Activated CD4-positive, alpha-beta memory T cell treated with anti-CD3 and anti-CD28 coated beads, Interleukin-2, amount 10 ng/mL, durations not matched to agents 7 days and 5 days (primary cell): ENCODE measurements at places on chromosomes 1 and 21.

DNA sequence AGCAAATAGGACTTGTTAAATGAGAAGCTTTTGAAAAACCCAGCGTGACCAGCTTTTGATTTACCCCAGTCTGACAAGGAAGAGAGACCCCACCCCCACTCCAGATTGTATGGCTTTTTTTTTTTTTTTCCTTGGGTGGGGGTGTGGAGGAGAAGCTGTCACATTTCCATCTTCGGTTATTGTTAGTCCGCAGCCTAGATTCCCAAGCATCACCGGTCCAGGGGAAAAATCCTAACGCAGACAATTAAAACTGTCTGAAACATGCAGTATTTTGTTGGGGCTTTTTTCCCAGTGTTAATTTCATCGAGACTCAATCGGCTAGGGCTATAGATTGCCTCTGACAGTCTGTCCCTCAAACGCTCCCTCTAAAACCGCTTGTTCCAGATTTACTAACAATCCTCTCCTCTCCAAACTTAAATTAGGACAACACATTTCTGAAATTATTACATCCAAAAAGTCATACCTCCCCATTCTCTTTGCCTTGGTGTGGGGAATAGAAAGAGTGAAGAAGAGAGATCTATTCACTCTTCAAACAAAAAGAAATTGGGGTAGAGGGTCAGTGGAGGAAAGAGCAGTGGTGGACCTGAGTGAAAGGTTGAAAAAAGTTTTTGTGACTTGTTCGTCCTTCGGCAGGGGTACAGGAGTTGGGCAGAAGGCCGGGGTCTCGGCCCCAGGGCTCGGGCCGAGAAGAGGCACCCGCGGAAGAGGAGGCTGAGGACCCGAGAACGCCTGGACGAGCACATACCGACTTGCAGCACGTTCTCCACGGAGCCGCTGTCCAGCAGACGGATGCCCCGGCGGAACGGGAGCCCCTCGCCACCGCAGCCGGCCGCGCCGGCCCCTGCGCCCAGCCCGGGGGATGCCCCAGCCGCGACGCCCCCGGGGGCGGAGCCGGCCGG is 1.1 kb downstream of the ZSWIM5 start:
- no peak for DNase-seq

DNA sequence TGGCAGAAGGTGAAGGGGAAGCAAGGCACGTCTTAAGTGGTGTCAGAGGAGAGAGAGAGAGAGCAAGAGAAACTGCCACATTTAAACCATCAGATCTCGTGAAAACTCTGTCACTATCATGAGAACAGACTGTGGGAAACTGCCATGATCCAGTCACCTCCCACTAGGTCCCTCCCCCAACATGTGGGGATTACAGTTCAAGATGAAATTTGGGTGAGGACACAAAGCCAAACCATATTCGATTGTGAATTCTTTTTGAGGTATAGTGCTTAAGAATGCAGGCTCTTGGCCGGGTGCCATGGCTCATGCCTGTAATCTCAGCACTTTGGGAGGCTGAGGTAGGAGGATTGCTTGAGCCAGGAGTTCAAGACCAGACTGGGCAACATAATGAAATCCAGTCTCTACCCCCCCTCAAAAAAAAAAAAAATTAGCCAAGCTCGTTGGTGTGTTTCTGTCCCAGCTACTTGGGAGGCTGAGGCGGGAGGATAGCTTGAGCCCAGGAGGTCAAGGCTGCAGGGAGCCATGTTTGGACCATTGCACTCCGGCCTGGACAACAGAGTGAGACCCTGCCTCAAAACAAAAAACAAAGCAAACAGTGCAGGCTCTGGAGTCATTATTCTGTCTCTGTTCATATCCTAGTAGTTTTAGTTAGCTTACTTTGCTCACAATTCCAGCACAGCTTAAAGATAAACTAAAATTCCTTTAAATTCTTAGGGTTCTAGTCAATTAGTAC is 6.0 kb downstream of the ZCCHC17 start:
- DNase-seq = no peak

GRCh38 chr1:174535207-174535606 is 87.4 kb downstream of the GPR52 start:
- DNase-seq = no peak

GRCh38 chr1:3242408-3243260 is 173.6 kb downstream of the PRDM16 start:
- DNase-seq = no peak

- DNase-seq = peak; percentile 61
Measured at GRCh38 chr1:23810818-23811540, 10.4 kb upstream of the GALE start.

DNA sequence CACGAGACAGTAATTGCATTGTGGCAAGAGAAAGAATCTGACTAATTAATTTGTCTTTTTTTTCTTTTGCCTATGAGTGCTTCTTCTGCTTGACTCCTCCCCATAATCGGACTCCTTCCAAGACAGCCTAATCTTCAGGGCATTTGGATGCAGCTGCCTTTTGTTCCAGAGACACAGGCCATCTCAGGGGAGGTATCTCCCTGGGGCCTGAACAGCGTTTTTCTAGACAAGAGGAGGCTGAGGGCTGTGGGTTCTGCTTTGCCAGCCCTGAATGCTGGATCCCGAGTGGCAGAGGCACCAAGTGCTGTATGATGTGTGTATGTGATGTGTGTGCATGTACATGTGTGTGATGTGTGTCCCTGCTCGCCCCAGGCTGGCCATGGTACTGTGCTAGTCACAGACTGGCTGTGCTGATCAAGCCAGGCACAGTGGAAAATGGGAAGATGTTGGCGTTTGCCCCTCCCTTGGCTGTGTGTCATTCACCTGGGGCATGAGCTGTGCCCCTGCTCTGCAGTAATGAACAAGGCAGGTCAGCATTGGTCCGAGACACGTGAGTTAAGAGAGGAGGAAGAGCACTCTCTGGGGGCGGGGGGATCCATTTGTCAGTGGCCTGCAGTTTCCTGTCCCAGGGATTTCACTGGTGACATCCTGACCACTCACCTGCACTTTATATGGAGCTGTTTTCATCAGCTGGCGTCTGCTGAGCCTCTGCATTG is 77.2 kb downstream of the ADARB1 start:
- DNase-seq = no peak

GRCh38 chr1:236602171-236602570 is 2.1 kb downstream of the HEATR1 start:
- DNase-seq = no peak

GRCh38 chr1:3266870-3267549 is 187.5 kb upstream of the ARHGEF16 start:
- DNase-seq = no peak

DNA sequence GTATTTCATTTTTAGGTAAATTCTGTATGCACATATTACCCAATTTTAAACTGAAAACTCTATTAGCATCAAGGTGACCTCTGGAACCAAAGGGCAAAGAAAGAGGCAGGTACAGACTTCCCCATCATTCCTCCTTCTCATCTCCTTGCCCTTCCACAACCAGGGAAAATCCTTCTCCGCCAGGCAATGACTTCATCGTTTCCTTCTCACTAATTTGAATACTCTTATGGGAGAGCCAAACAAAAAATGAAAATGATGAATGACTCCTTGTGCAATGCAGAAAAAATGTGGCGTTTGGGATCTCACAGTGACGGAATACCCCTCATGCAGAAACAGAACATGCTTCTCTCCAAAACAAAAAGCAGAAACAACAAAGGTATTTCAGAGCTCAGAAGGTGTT is 83.7 kb downstream of the HLCS start:
- DNase-seq = no peak

GRCh38 chr1:18109756-18110597 is 2.4 kb downstream of the IGSF21 start:
- DNase-seq = no peak
